Stimulated activated CD8-positive, alpha-beta memory T cell treated with anti-CD3 and anti-CD28 coated beads, Interleukin-4, amount 100 ng/mL, for 4 hours (primary cell): ENCODE measurements at places on chromosomes 13 and 19.
A peak's percentile ranks its signal among the peaks of the same experiment; 100 is the strongest.

DNA sequence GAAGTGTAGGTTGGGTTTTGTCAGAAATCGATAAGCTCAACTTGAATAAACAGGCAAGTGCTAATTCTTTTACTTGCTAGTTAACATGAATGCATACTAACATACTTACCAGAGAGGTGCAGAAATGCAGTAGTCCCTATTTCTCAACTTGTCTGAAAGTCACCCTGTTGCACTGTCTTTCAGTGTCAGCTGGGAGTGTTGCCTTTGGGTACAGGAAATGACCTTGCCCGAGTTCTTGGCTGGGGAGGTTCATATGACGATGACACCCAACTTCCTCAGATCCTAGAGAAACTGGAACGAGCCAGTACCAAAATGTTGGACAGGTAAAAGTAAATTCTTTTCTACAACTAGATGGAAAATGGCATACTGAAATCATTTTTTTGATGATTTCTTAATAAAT lies 103.5 kb upstream of the AKAP11 start:
- DNase-seq = no peak

GRCh38 chr19:57465680-57466381 lies 8.9 kb upstream of the VN1R1 start:
- no peak for DNase-seq

GRCh38 chr19:45162608-45163143 lies 1.9 kb upstream of the NKPD1 start:
- no peak for DNase-seq

- DNase-seq = peak; percentile 7
Measured at GRCh38 chr19:16139752-16140151, 3.7 kb upstream of the HSH2D start.

DNA sequence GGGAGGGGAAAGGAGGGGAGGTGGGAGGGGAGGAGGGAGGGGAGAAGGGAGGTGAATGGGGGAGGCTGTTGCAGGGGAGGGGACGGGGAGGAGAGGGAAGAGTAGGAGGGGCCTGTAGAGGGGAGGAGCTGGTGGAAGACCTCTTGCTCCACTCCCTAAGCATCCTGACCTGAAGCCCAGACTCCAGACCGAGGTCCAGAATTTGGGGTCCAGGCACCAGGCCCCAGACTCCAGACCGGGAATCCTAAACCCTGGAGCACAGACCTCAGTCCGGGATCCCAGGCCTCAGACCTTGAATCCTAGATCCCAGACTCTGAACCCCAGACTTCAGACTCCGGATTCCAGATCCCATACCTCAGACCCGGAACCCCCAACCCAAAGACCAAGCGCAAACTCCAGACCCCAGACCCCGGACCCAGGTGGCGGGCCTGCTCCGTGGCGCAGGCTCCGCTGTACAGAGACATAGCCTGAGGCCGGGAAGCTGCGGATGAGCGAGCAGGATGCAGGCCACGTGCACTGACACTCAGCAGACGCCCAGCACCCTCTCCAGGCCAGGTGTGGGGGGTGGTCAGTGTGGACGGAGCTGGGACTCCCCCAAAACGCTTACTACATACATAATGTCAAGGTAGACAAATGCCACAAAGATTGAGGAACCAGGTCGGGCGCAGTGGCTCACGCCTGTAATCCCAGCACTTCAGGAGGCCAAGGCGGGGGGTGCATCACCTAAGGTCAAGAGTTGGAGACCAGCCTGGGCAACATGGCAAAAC lies 710 bp upstream of the BTBD2 start:
- peak; percentile 32 for DNase-seq

DNA sequence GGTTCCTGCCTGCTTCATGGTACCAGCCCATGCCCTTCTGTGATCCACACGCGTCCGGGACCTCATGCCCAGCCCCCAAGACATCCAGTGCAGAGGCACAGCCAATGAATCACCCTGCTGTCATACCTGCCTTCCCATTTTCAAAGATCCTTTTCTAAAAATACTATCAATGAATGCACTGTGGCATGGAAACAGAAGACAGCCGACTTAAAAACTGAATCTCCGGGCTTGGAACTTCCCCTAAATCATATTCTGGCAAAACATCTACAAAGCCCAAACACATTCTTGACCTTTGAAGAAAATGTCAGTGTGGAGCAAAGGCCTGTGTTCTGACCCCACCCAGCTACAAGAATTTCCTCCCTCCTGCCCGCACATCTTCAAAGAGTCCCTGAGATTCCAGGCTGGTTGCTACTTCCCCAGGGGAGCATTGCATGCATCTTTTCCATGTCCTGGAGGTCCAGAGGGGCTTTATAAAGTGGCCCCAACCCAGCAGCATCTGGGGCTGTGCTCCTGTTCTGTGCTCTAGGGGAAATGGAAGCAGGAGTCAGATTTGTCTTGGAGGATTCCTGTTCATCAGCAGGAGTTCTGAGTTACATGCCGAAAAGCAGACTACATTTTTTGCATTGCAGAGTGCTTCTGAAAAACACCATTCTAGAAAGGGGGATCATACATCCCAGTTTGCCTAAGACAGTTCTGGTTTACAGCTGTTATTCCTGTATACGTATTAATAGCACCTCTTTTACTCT lies 135.2 kb downstream of the USP12 start:
- no peak for DNase-seq

GRCh38 chr13:113005076-113005865 lies 36.3 kb downstream of the MCF2L start:
- no peak for DNase-seq

DNA sequence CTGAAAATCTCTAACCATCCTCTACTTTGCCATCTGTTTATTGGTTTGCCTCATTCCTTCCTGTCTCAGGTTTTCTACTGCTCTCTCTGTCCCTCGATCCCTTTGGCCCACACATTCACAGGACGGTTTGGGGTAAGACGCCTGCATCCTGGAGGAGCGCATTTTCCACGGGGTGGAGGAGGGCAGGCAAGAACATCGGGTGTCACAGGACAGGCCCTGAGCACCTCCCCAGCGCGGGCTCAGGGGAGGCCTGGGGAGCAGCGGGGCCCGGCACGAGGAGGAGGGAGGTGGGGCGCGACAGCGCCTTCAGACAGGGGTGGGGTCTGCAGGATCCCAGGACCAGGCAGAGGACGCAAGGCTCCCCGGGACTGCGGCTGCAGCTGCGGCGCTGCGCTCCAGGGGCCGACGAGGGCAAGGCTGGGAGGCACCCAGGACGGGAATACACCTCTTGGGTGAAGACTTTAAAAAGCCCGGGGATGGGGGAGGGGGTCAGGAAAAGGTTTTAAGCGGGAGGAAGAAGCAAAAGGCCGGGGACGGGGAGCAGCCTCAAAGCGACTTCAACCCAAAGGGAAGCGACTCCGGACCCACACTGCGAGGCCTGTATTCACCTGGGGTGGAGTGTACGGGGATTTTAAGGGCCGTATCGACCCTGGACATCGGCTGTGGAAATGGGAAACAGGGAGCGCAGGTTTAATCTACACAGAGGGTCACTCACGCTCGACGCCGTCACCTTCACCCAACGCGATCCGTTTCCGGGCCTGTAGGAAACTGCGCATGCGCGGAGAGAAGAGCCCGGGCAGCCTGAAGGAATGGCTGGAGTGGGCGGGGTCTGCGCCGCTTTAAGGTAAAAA lies at the start of gene ZNF415:
TSS of gene ZNF415 (minus strand) at position 770 of the 851 bp plus-strand sequence. CDS start 10,234 bp downstream, outside the sequence.
- peak; percentile 26 for DNase-seq

- DNase-seq = no peak
Measured at GRCh38 chr19:42284591-42285341, 15.7 kb downstream of the CIC start.

GRCh38 chr19:48614436-48615230 lies at the start of gene FAM83E:
Gene FAM83E, minus strand, starts transcription at chr19:48615076. Its CDS starts 1,704 bp downstream, at chr19:48613372.
- DNase-seq = no peak

DNA sequence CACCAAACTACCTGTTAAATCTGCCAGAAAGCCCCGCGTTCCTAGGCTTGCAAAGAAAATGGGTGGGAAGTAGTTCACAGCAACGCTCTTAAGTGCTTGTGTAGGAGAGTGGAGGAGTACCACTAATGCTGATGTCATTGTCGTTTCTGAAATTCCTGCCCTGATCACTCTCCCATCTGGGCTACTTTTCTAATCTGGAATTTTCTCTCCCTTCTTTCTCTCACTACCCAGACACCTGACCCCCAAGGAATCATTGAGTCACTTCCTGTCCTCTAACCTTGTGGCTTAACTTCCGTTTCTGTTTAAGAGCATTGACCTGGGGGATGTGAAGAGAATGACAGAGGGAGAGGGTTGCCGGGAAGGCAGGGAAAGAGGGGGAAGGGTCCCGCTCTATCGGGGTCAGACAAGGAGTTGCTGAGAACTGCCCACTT lies 98.7 kb downstream of the STARD13 start:
- no peak for DNase-seq

- DNase-seq = no peak
Measured at GRCh38 chr13:33367171-33367895, 81.8 kb upstream of the STARD13 start.
